ENCODE measurements at places on chromosomes 1 and 21.
A peak's percentile ranks its signal among the peaks of the same experiment; 100 is the strongest.

GRCh38 chr1:229271448-229272159, 693 bp downstream of the RAB4A start:
- DNase-seq = peak; percentile 17

GRCh38 chr1:193358419-193358818, 172.0 kb upstream of the B3GALT2 start:
- DNase-seq = no peak

DNA sequence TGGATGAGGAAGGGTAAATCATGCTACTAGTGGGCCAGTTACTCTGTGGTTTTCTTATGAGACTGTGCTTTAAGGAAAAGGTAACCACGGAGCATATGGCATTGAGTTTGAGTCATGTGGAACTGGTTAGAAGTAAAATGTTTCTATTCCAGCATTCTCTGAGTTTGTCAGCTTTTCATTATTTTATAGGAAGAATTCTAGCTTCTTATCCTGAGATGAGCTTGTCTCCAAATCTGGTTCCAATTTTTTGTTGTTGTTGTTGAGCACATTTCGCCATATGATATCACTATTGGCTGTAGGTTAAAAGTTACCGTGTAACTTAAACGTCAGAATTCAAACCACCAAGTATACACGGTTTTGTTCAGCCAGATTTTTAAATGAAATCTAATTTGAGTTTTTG, 69.9 kb downstream of the ATF6 start:
- DNase-seq = no peak

GRCh38 chr21:37452227-37452626, 85.7 kb downstream of the DYRK1A start:
- no peak for DNase-seq

- DNase-seq = no peak
These were observed 131.2 kb downstream of the TGFB2 start for GRCh38 chr1:218476385-218476784.

DNA sequence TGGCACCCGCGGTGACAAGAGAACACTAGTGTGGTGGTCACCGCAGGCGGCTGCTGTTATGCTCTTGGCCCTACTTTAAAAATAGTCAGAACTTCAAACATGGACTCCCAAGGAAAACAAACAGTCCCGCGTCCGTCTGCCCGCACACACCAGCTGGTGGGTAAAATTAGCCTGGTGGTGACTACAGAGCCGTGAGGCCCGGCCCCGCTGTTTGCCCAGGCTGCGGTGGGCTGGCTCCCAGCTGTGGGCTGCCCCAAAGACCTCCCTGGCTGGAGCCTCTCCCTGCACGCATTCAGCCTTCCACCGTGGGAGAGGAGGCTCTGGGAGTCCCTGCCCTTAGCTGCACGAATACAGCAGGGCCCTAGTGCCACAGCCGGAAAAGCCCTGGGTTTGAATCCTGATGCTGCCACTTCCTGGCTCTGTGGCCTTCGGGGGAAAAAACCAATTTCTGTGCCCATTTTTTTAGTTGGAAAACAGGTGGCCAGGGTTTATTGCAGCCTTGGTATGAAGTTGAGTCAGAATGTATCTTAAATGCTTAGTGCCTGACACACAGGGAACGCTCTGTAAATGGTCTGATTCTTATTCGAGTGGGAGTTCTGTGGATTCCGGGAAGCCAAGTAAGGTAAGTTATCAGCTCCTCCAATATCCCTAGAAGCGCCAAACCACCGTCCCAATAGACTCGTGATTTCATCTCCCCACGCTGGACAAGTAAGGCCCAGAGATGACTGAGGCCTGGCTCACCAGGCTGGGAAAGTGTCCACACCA, 58.2 kb downstream of the ALPL start:
- no peak for DNase-seq

GRCh38 chr1:156502391-156502893, 1.9 kb upstream of the MEF2D start:
- DNase-seq = no peak

DNA sequence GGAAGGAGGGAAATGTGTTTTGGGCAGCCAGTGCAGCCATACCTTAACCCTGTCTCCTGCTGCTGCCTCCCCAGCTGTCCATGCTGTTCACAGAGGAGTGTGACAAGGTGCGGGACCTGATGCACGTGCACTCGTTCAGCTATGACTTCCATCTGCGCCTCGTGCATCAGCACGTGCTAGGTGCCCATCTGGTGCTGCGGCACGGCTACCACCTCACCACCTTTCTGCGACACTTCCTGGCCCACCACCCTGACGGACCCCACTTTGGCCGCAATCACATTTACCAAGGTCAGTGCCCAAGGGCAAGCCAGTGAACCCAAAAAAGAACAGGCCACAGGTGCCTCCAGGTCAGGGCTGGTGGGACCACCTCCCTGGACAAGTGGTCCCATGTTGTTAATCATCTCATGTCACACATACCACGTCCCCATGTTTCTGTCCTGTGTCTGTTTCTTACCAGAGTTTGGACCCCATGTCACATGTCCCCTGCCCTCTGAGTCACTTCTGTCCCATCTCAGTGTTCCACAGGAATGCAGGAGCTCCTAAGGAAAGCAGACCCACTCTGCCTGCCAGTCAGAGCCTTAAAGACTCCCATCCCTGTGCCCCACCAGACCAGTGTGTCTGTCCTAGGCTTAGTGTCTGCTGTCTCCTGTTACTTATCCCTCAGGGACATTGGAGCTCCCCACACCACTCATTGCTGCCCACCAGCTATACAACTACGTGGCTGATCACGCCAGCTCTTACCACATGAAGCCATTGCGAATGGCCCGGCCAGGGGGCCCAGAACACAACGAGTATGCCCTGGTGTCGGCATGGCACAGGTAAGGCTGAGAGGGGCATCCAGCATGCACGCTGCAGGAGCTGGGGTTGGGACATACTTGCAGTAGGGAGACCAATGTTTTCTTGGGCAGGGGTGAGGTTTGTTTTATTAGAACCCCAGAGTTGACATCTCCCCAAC, 6.6 kb downstream of the HYI start:
- no peak for DNase-seq

GRCh38 chr1:90434460-90434859, 282.6 kb downstream of the BARHL2 start:
- no peak for DNase-seq

DNA sequence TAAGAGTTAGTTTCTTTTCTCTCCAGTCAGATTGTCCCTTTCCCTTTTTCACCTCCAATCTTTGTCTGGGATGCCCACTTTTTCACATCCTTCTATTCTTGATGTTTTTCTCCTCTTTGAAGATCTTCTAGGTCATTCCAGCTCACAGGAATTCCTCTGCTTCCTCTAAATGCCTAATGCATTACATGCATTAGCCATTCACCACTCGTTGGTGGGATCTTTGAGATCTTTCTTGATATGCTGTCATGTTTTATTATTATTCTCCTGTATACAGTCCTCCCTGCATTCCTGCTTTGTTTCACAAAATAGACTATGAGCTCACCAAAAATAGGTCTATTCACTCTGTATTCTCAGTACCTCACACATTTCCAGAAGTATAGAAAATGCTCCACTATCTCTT, 129.0 kb downstream of the LYPLAL1 start:
- DNase-seq = no peak

DNA sequence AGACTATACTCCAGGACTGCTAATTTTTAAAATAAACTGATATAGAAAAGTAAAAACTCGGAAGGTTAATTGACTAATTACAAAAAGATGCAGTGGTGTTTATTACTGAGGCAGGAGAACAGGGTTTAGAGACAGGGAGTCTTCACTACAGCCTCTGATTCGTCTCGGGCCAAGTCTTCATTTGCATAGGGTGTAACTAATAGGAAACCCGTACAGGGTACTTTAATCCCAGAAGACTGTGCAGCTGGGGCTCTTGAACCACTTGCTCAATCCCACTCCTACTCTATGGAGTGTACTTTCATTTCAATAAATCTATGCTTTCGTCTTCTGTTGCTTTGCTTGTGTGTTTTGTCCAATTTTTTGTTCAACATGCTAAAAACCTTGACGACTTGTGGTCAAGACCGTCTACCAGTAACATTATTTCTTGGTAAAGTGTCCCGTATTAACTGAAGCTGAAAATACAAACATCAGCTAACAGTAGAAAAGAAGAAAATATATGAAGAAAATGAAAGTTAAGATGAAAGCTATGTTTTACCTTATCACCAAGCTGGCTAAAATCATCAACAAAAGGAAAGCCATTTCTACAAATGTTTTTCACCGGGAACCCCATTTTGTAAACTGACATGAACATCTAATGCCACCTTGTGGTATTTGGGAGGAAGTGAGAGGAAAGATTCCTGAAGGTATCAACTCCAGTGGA, 8.0 kb downstream of the SDHB start:
- no peak for DNase-seq

DNA sequence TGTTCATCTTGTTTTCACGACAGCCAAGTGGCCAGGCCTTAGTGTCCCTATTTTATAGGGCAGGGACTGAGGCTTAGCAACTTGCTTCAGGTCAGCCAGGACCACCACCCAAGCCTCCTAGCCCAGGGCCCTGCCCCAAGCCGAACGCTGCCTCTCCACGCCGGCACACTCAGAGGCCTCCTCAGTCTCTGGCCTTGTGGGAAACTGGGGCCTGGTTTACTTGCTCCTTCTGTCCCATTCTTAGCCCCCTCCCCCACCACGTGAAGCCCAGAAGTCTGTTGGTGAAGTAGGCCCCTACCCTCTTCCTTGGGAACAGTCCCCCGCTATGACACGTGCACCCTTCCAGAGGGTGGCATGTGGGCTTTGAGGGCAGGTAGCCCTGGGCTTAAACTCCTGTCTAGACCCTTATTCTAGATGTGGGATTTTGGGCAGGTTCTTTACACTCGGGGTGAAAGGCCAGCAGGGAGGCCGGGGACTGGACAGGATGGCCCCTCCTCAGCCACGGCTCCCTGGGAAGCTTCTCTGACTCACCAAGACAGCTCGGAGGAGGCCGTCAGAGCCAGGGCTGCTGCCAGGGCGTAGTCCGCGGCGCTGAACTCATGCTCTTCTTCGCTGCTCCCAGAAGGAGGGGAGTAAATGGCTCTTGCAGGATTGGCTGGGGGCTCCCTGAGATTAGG, 4.3 kb downstream of the MYOM3 start:
- DNase-seq = no peak

DNA sequence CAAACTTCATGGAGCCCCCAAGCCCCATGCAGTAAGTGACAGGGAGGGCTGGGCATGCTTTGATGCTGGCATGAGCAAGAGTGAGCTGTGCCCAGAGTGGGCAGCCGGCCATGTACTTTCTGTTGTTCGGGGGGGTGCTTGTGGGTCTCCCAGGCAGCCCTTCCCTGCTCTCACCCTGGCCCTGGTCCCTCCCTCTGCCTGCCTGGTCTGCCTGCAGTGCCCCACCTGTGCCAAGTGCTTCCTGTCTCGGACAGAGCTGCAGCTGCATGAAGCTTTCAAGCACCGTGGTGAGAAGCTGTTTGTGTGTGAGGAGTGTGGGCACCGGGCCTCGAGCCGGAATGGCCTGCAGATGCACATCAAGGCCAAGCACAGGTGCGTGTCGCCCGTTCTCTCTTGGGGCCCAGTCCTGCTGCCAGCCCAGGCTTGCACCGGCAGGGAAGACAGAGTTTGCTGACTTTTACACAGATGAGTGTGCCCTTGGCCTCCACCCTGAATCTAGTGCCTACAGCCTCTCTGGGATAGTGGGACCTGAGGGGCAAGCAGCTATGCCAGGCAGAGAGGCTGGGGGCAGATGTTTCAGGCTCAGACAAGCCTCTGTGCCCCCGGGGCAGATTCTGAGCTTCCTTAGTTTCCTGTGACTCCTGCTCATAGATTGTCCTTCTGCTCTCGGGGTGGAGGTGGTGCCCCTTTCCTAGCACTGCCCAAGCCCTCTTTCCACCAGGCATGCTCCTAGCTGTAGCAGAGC, 7.6 kb downstream of the ZBTB48 start:
- DNase-seq = no peak

- no peak for DNase-seq
These were observed 15.5 kb upstream of the POFUT2 start for GRCh38 chr21:45303091-45303615.

DNA sequence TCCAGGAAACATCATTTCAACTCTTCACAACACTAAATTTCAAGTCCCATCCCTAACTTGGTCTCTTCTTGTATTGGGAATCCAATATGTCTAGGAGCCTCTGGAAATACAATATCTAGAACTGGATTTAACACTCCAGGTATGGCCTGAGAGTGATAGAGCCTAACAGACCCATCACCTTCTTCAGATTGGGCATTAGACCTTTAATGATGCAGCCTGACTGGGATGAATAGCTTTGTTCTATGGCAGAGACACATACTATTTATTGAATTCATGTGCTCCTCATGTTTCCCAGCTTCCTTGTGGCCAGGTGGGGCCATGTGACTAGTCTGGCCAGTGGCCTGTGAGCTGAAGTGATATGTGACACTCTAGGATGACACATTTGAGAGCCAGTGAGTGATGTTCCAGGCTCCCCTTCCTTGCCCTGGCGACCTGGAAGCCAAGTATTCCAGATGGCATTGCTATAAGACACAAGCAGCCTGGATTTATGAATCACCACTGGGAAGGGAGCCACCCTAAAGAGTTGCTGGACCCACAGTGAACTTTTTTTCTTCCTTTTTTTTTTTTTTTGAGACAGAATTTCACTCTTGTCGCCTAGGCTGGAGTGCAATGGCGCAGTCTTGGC, 31.0 kb upstream of the POU3F1 start:
- DNase-seq = no peak

DNA sequence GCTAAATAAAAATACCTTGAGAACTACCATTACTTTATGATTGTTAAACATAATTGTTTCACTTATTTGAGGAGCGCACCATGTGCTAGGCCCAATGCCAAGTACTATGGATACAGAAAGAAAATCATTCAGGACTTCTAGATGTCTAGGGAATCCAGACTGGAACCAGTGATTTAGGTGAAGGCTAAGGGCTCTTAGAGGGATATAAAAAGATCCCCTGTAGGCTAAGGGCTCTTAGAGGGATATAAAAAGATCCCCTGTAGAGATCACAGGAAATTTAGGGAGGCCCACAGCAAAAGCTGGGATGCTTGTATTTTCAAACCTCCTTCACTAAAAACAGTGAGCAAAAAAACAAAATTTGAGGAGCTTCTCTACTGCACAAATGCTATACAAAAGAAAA, 6.7 kb downstream of the TOR1AIP2 start:
- DNase-seq = no peak

- DNase-seq = no peak
These were observed 35.7 kb upstream of the USP1 start for GRCh38 chr1:62401034-62401760.

- no peak for DNase-seq
These were observed 133.6 kb downstream of the DPYD start for GRCh38 chr1:97787231-97787630.

GRCh38 chr1:204493145-204493983, 1.2 kb downstream of the PIK3C2B start:
- DNase-seq = no peak

DNA sequence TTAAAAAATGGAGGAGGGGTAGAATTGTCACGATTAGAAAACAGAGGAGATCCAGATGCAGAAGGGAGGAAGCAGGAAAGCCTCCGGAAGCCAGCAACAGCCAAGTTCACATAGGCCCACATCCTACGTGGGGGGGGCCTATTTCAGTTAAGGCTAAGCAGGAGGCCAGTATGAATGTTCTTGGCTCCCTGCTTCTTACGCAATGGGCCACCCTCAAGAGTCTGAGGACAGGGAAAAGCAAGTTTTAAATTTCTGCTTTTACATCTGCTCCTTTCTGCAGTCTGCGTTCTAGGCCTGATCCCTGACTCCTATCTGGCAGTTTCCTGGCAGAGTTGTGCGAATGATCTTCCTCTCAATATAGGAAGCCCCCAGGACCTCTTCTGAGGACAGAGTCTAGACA, 30.6 kb downstream of the RABIF start:
- DNase-seq = no peak
